ENCODE measurements at places on chromosomes 11 and 22.

GRCh38 chr11:12263141-12263693, 114.2 kb upstream of the PARVA start:
- no peak for DNase-seq

DNA sequence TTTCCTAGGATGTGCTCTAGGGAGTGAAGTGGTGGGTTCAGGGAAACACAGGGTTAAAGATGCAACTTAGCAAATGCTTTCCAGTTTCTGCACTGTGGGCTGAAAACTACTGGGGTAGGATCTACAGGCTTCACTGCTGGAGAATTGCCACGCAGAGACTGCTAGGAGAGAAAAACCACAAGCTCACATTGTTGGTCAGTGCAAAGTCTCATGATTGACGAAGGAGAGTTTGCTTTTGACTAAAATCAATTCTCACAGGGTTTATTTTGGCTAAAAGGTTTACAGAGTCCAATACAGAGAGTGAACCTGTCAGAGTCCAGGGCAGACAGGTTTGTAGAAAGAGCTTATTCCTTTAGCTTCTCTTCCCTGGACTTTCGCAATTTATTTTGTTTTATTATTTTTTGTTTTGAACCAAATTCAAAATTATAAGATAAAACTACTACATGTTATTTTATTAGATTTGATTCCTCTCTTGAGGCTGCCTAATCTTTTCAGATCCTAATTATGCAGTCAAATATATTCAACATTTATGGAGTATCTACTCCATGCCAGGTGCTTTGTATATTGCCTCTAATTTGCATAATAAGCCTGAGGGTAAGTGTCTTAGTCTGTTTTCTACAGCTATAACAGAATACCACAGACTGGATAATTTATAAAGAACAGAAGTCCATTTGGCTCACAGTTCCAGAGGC, 64.7 kb downstream of the MTNR1B start:
- no peak for DNase-seq

DNA sequence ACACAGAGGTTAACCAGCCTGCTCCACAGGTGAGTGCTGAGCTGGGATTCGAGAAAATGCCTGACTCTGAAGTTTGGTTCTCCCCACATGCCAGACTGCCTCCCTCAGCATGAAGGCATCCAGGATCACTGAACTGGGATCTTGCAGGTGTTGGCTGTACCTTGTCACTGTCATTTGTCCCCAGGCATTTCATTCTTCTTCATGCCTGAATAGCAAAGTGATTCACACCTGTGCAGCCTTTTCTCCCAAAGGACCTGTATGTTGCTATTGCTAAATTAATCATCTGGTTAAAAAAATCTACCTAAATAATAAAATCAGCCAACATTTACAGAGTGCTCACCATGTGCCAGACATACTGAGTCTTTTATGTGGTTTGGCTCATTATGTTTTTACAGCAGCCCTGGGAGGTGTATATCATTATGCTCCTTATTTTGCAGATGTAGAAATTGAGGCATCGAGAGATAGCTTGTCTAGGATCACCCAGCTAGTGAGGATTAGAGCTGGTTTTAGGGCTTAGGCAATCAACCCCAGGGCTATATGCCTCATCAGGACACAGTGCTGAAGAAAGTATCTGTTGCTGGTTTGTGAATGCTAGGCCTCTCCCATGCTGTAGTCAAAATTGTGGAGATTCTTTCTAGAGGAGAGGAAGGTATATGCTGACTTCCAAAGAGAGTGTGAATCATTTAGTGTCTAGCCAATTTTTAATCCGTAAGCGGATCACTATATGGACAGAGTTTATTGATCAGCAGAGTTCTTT, 204.4 kb downstream of the HIPK3 start:
- no peak for DNase-seq

- no peak for DNase-seq
These were observed 5.4 kb downstream of the GRK2 start for GRCh38 chr11:67271541-67272284.

GRCh38 chr11:106131998-106132397, 54.5 kb downstream of the AASDHPPT start:
- DNase-seq = no peak

DNA sequence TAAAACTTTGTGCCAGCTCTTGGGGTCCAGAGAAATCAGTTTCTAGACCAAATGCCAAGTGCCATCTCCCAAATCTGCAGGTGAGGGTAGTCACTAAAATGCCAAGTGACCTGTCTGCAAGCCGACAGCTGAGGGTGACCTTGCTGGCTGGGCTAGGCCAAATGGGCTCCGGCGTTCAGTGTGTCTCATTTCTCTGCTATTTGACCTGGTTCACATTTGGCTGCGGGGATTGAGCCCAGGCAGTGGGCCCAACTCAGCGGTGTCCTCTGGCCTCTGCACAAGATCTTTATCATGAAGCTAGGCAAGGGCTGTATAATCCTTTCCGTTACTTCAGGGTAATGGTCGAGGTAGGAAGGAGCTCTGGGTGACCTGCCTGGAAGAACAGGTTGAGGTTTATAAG, 87.5 kb downstream of the SNX19 start:
- DNase-seq = no peak

DNA sequence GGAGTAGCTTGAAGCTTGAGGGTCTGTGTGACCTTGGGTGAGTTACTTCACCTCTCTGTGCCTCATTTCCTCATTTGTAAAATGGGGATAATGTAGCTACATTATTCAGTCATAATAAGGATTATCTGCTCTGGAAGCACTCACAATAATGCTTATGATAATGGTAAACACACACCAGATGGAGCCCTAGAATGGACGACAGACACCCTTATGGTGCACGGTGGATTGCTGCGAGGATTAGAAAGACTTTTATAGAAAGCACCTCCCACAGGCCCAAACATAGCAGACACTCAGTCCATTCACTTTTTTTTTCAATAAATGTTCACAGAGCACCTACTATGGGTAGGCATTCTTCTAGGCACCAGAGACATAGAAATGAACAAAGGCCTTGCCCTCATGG, 53.8 kb downstream of the LARGE1 start:
- DNase-seq = no peak

GRCh38 chr22:32561756-32562155, 87.1 kb downstream of the FBXO7 start:
- no peak for DNase-seq

GRCh38 chr11:92225568-92226330, 1.1 kb downstream of the FAT3 start:
- DNase-seq = no peak

DNA sequence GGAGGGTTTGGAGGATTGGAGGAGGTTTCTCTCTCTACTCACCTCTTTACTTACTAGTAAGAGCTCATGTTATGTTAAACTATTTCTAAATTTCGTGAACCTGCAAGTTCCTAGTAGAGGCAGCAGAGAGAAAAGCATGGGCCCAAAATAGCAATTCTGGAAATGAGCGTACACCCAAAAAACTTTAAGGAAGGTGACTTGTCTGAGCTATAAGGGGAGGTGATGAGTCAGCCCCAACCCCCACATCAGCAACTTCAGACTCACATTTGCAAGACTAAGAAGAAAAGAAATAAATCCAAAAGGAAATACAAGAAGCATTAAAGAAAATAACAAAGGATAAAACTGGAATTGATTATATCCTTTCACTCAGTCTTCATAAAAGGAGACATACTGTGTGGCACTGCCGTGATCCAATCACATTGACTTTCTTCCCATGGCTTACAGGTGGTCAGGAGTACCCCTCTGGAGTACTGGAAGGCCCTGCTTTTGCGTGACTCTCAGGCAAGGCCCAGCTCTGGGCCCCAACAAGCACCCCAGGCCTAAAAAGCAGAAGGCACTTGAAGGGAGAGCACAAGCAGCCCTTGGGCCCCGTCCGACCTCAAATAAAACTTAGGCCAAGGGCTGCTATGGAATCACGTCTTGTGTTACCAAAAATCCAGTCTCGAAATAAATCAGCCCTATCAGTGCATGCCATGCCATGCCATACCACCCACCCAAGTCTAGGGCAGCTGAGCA, 14.3 kb downstream of the PACSIN2 start:
- no peak for DNase-seq

- no peak for DNase-seq
These were observed 6.4 kb downstream of the FGF19 start for GRCh38 chr11:69697469-69697843.

GRCh38 chr11:9109858-9110731, 18.7 kb upstream of the SCUBE2 start:
- DNase-seq = no peak

DNA sequence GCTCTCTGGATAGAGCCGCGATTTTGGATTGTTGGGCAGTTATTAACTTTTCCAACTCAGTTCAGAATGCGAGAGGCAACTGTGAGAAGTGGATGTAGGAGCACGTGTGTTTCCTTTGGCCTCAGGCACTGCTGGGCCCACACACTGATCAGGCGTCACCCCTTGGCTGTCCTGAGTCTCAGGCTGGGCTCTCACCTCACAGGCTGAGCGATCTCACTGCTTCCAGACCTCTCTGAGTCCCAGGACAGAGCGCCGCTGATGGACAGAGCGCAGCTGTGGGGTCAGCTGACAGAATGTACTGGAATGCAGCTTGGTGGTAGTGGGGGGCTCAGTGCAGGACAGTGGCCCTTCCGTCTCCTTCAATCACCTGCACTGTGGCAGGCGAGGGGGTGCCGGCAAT, 516.2 kb downstream of the TBC1D22A start:
- no peak for DNase-seq

GRCh38 chr11:86551288-86552092, 120.9 kb downstream of the ME3 start:
- no peak for DNase-seq

- DNase-seq = peak; percentile 75
These were observed 3.8 kb downstream of the CD81 start for GRCh38 chr11:2380807-2381350.

DNA sequence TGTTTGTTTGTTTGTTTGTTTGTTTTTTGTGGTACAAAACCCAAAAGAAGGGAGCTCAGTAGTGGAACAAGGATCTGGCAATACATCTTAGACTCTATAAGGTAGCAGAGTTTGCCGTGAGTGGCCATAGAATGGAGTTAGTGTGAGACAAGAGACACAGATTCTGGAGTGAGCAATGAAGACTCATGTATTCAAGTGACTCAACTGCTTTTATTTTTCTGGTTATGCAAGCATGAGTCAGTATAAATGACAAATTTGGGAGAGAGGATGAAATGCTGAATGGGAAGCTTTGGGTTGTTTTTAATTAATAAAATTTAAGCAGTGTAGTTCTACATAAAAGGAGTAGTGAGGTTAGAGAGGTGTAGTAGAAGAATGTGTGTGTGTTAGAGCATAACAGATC, 143.6 kb upstream of the ANO5 start:
- no peak for DNase-seq

DNA sequence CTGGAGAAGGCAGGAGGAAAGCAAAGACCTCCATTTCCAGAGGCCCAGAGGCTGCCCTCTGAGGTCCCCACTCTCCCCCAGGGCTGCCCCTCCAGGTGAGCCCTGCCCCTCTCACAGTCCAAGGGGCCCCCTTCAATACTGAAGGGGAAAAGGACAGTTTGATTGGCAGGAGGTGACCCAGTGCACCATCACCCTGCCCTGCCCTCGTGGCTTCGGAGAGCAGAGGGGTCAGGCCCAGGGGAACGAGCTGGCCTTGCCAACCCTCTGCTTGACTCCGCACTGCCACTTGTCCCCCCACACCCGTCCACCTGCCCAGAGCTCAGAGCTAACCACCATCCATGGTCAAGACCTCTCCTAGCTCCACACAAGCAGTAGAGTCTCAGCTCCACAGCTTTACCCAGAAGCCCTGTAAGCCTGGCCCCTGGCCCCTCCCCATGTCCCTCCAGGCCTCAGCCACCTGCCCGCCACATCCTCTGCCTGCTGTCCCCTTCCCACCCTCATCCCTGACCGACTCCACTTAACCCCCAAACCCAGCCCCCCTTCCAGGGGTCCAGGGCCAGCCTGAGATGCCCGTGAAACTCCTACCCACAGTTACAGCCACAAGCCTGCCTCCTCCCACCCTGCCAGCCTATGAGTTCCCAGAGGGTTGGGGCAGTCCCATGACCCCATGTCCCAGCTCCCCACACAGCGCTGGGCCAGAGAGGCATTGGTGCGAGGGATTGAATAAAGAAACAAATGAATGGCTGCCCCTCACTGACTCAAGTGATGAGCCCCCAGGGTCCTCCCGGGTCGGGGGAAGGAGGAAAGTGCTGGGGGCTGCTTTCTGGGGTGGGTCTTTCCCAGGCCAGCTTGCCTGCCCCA, 10.8 kb downstream of the SLC22A12 start:
- no peak for DNase-seq

- DNase-seq = no peak
These were observed 14.3 kb downstream of the OR52K1 start for GRCh38 chr11:4496557-4497248.

DNA sequence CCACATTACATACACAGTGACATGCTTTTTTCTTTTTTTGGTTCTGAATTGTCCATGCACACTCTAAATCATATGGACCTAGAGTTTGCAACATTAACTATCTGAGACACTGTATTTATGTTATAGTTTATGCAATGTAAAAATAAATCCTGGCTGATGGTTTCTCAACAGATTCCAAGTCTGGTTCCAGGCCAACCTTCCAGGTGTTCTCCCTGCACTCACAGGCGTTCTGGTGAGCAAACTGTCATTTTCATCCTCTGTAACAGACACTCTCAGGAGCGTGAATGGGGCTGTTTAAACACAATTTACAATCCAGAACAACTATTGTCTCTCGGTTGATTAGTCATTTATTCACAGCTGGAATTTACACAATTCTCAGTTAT, 36.5 kb upstream of the ANKK1 start:
- DNase-seq = no peak

GRCh38 chr11:67504950-67505581, at the start of gene PITPNM1:
Gene PITPNM1 (minus strand): TSS chr11:67505363. CDS start chr11:67504180, 1,183 bp downstream.
- peak; percentile 41 for DNase-seq

DNA sequence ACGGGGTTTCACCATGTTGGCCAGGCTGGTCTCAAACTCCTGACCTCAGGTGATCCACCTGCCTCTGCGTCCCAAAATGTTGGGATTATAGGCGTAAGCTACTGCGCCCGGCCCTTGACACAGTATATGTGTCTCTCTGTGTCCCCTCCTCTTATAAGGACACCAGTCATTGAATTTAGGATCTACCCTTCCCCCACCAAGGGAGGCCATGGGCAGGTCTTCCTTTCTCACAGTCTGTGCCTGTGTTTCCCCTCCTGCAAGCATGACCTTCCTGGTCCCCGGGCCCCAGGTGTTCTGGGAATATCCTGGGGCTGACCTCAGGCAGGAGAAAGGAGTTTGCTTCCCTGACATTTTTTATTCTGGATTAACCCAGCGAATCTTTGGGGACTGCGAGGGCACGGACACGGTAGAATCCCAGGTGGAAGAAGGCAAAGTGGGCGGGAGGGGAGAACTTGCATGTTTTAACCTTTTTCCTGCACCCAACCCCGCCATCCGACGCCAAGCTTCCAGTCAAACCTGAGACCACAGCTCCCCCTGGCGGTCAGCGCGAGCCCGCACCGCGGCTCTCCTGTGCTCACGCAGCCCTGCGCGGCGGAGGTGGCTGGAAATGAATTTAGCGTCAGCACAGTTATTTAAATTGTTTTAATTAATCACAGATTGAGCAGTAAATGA, 42.1 kb upstream of the ISX start:
- peak; percentile 46 for DNase-seq

All from tibial nerve (tissue), 4 donors.